ENCODE measurements at places on chromosomes 3 and 15.

DNA sequence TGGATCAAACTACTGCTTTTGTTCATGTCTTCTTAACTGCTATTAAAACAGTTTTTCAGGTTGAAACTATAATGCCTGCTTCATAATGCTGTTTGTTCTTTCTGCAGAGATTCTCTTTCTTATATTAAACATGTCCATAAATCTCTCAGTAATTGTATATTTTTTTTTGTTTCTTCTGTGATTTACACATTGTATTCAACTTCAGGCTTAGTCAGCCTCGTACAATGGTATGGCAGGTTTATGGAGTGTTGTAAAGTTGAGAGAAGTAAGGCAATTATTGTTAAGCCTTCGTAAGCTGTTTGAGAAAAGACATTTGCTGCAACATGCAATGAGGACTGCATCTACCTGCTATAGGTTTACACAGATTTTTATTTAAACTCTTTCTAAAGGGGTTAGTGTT is 977.1 kb downstream of the DIPK2A start:
- no peak for DNase-seq

GRCh38 chr3:63861306-63861705 is 2.3 kb downstream of the THOC7 start:
- DNase-seq: no peak

DNA sequence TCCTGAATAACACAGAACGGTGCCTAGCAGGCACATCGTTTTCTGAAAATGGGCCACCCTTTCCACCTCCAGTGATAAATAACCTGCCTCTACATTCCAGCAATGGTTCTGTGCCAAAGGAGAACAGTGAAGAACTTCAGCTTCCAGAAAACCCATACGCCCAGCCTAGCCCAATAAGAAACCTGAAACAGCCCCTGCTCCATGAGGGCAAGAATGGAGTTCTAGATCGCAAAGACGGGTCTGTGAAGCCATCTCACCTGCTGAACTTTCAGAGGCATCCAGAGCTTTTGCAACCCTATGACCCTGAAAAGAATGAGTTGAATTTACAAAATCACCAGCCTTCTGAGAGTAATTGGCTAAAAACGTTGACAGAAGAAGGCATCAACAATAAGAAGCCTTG is 61.9 kb downstream of the CGNL1 start:
- DNase-seq: no peak

GRCh38 chr3:12339701-12340480 is 51.0 kb downstream of the PPARG start:
- no peak for DNase-seq
